ENCODE measurements at places on chromosomes 5 and 9.

DNA sequence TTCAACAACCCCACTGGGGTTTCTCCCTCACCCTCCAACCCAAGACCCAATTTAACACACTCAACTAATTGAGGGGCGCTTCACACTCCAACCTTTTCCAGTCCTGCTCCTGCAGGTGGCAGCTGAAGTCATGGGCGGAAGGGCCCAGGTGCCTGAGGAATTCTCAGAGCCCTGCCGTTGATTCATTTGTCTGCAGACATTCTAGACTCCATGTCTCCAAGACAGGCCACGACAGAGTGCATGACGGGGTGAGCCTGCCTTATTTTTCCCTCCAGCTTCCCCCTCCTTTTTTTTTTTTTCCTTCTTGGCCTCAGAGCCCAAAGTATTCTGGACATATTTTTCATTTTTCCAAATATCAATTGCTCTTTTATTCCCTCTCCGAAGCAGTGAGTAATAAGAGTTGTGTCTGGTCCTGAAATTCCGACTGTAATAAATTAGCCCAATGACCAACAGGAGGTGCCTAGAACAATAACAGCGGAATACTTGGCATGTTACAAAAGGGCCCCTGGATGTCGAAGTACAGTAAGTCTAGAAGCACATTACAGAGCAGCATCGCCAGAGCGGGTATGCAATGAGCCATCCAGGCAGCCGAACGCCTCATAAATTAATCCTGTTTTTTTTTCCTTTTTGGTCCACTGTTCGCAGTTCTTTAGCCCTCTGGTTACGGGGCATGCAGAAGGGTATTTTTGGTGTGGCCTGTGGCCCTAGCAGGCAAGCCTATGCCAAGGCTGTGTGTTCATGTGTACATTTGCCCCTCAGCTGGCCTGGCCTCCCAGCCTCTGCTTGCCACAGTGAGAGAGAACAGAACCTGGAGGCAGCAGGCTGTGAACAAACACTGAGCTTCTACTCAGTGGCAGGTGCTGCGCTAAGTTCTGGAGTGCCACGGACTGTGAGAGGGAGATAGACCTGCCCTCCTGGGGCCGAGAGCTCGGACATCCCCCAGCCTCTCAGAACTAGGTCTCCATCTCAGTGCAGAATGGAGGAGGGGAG lies 8.6 kb upstream of the SMIM23 start:
- DNase-seq: no peak

GRCh38 chr5:39198127-39198526 lies 21.2 kb downstream of the FYB1 start:
- DNase-seq: no peak

DNA sequence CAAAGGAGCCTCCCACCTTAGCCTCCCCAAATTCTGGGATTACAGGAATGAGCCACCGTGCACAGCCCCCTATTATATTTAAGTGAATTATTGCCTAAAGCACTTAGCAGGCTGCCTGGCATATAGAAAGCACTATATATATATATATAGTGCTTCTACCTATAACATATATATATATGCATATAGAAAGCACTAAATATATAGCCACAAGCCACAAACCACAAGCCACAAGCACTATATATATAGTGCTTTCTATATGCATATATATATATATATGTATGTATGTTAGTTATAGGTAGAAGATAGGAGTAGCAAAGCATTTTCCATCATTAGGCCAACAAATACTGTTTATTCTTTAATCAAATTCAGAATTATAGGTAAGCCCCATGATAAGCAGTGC lies 185.8 kb downstream of the CWC27 start:
- DNase-seq: no peak

- DNase-seq: no peak
Observed at GRCh38 chr9:69571032-69571431, 101.1 kb downstream of the APBA1 start.

GRCh38 chr5:150246429-150246828 lies 43.1 kb downstream of the CAMK2A start:
- DNase-seq: no peak

DNA sequence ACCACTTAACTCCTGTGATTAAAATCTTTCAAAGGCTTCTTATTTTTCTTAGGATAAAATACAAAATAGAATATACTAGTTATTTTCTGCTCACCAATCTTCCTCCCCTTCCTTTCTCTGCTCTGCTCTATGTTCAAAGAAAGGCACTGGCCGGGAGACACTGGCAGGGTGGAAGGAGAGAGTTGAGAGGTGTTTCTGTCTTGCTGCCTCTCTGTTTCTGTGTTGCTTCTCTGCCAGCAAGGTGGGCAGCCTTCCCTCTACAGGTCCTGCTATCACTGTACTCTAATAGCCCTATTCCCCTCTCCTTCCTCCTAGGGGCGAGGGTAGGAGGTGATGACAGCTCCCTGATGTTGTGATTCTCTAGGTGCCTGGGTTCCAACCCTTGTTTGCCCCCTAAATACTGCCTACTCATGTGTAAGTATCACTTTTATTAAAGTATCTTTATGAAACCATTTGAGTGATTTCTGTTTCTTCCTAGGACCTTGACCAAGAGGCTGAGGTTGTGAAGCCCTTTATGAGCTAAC lies 515.1 kb downstream of the TLE4 start:
- DNase-seq: no peak

DNA sequence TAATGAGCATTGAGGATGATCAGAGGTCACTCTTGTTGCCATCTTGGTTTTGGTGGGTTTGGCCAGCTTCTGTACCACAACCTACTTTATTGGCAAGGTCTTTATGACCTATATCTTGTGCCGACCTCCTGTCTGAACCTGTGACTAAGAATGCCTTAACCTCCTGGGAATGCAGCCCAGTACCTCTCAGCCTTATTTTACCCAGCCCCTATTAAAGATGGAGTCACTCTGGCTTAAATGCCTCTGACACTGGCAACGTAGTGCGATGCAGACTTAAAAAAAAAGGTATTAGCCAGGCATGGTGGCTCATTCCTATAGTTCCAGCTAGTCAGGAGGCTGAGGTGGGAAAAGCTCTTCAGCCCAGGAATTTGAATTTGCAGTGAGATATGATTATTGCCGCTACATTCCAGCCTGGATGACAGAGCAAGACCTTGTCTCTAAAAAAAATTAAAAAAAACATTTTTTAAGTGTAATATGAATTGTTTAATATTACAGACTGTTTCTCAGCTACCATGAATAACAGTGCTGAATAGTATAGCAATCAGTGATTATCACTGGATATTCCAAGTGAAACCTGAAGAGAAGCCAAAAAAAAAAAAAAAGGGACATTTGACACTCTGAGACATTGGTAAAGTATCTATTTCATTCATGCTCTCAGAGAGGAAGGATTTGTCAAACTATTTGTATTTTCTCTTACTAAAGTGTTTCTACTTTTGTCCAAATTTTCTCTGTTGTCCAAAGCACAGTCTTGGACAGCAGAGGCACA lies 18.3 kb upstream of the STOM start:
- DNase-seq: no peak

GRCh38 chr9:20732118-20732517 lies 48.1 kb downstream of the FOCAD start:
- DNase-seq: no peak

GRCh38 chr9:97591535-97591934 lies 41.6 kb downstream of the TSTD2 start:
- DNase-seq: no peak

- no peak for DNase-seq
Observed at GRCh38 chr5:139277171-139277570, 16.4 kb upstream of the MATR3 start.

GRCh38 chr5:100517301-100517974 lies 17.7 kb upstream of the FAM174A start:
- DNase-seq: no peak

GRCh38 chr9:99150451-99151171 lies 45.7 kb downstream of the TGFBR1 start:
- DNase-seq: no peak

DNA sequence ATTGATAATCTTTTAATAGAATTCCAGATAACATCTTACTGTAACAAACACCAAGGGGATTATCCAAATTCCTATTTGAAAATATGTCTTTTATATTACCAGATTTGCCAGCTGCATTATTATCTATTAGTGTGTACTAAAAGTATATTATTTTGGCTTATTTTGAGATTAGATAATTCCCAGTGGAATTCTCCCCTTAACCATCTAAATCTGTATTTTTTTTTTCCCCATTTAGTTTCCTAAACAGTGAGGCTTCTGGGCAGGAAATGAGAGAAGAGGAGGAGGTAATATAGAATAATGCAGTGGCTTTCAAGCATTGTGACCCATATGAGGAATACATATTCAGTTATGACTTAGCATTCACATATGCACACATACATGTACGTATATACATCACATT lies 53.5 kb upstream of the ABL1 start:
- DNase-seq: no peak

GRCh38 chr5:4189317-4189716 lies 593.7 kb downstream of the IRX1 start:
- no peak for DNase-seq

DNA sequence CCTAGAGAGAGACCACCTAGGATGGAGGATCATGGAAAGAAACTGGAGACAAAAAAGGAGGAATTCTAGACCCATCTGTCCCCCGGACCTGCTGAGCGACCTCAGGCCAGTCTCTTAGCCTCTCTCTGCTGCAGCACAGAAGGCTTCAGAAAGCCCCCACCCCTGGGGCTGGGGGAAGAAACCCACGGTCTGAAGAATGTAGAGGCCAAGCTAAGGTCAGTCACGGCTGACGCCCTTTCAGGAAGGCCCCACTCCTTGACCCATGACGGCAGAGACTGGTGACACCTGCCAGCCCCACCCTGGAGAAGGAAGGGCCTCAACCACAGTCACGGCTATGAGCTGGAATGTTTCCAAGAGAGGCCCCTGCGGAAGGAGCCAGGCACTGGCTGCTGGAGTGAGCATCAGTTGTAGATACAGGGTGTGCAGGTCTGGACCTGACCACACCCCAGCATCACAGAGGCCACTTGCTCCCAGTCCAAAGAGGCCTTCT lies 120.5 kb upstream of the BOD1 start:
- peak; percentile 52 for DNase-seq

- no peak for DNase-seq
Observed at GRCh38 chr5:166024970-166025369, 2266.5 kb upstream of the WWC1 start.

DNA sequence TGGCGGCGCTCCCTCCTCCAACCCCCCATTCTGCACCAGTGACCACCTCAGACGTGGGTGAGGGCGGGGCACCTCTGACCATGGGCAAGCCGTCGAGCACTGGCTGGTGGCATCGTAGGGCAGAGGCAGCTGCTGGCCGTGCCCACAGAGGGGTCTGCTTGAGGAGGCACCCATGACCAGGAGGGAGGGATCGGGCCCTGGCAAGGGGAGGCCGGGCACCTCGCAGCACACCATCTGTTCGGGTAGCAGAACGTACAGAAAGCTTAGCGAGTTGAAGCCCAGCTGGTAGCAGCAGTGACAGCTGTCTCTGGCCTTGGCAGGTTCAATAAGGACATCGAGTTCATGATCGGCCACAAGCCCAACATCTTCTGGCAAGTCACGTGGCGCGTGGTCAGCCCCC lies 4.3 kb upstream of the SLC6A18 start:
- DNase-seq: no peak

DNA sequence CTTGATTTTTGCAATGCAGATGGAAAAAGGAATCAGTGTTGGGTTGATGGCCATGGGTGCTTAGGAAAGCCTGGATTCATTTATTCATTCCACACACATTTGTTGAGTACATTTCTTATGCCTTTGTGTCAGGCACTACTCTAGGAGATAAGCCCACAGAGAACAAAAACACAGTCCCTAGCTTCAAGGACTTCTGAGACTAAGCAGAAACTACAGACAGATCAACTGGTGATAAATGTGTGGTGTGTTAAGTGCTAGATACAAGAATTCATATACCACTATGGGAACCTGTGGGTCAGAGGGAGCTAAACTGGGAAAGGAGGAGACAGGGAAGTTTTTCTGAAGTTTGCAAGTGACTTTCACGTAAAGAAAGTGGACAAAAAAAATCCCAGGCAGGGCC lies 119.9 kb downstream of the CEMIP2 start:
- no peak for DNase-seq

- DNase-seq: no peak
Observed at GRCh38 chr5:109307951-109308350, 101.8 kb downstream of the PJA2 start.

DNA sequence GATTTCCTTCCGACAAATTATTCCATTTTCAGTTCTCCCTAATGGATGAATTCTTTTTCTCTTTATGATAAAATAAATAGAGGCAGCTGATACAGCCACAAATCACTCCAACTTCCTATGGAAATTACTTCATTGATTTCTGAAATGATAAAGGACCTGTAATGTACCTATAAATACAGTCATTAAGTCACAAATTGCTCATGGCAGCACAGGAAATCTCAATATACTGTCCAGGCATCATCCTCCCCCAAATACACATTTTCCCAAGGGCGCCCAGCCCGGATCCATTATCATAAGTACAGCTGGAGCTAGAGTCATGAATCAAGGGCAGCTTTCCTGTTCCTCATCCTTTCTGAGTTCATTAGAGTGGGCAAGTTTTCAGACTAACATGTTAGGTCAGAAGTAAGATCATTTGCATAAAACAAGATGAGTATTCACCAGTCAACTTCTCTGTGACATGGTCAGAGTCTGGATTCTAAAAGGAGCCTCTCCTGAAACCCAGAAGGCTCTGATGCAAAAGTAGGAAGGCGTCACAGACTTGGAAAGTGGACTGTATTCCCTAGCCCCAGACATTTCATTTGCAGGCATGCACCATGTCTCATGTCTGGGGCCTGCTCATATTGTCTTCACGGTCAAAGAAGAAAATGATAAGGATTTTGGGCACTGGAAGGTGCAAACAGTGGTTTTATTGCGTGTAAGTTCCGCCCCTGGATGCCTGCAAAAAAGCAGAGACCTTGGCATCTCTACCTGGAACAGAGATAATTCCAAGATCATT lies 383.2 kb downstream of the PLK2 start:
- no peak for DNase-seq

- no peak for DNase-seq
Observed at GRCh38 chr9:101375546-101375945, 9.3 kb downstream of the BAAT start.

- no peak for DNase-seq
Observed at GRCh38 chr5:109516390-109516789, 106.6 kb upstream of the PJA2 start.

GRCh38 chr5:14809369-14810155 lies 62.0 kb downstream of the ANKH start:
- DNase-seq: peak; percentile 62

DNA sequence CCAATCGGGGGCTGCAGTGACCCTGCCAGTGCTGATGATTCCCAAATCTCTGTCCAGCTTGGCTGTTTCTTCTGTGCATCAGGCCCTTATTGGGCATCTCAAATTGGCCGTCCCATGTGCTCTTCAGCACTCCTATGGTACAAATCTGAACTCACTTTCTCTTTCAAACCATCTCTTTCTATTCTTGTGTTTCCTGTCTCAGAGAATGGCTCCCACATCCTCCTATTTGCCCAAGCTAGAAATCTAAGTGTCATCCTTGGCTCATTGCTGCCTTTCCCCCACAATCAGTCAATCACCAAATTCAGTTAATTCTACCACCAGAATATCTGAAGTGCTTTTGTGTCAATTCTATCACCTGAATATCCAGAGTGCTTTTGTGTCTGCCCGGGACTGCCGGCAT lies 336.6 kb downstream of the CWC27 start:
- no peak for DNase-seq
